ENCODE measurements at places on chromosomes 7 and 10.

DNA sequence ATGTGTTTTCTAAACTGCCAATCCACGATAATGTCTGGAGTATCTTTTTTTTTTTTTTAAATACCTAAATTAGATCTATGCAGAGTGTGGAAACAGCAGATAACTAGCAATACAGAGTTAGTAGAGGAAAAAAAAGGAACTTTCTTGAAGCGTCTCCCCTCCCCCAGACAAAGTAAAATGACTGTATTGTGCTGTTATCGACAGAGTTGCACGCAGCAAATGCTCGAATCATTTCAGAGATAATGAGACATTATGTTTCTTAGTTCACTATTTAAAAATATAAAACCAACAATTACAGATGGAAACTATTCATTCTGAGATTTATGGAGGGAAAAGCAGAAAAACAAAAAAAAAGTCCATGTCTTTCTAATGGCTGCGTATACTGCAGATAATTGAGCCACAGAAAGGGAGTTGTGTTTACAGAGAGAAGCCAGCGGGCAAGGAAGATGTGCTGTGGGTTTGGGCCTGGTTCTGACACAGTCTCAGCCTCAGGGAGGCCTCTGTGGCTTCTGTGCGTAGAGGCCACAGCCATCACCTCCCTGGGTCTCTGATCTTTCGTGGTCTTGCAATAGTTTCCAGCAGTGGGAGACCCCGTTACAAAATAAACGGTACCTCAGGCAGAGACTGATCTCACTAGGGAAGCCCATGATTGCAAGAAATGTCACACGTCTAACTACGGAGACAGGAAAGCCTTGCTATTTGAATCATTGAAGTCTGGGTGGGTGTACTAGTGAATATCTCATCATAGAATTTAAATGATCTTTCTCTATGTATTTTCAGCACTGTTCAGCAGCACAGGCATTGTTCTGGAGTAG is 19.1 kb upstream of the KLF6 start:
- no peak for DNase-seq

GRCh38 chr7:137652721-137653120 is 194.1 kb downstream of the DGKI start:
- DNase-seq = no peak

DNA sequence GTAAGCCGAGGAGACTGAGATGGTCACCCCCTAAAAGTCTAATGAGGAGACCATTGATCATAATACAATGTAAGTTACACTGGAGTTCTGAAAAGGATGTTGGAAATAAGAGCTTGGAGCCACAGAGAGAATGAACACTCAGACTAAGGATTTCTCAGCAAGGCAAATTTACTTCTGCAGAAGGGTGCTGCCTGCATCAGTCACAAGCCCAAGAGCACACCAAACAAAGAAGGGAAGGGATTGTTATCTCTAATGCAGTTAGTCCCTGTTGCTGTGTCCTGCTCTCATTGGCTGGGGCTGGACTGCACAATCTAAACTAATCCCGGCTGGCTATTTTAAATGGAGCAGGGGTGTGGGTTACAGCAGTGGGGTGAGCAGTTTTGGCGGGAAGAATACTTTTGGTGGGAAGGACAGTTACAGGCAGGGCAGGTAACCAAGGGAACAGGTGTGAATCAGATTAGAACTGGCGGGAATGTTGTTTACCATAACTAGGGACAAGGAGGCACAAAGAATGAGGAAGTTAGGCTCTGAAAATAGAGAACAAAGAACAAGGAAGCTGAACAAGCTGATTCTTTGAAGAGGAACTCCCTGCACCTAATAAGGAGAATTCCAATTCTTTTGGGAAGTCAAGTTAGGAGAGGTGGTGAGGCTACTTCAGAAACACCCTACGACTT is 30.3 kb upstream of the TRIM24 start:
- no peak for DNase-seq

GRCh38 chr10:30536578-30536977 is 93.0 kb downstream of the LYZL2 start:
- no peak for DNase-seq

DNA sequence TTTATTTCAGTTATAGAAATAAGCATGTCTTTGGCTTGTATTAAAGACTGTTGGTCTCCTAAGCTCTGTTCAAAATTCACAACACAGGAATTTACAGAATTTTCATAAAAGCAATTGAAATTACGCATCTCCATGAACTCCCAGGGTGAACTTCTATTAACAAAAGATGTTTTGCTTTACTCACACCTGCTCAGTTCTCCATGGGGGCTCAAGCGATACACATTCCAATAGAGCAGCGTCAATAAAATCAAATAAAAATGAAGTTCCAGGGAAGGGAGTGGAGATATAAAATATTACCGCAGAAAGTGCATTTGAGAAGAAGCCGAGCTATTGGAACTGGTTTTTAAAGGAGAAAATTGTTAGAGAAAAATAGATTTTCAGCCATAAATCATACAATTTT is 41.5 kb upstream of the ZNF438 start:
- no peak for DNase-seq

- DNase-seq = no peak
Observed at GRCh38 chr10:4370376-4370775, 455.6 kb upstream of the AKR1E2 start.

- no peak for DNase-seq
Observed at GRCh38 chr7:71768450-71768849, 636.5 kb downstream of the GALNT17 start.

DNA sequence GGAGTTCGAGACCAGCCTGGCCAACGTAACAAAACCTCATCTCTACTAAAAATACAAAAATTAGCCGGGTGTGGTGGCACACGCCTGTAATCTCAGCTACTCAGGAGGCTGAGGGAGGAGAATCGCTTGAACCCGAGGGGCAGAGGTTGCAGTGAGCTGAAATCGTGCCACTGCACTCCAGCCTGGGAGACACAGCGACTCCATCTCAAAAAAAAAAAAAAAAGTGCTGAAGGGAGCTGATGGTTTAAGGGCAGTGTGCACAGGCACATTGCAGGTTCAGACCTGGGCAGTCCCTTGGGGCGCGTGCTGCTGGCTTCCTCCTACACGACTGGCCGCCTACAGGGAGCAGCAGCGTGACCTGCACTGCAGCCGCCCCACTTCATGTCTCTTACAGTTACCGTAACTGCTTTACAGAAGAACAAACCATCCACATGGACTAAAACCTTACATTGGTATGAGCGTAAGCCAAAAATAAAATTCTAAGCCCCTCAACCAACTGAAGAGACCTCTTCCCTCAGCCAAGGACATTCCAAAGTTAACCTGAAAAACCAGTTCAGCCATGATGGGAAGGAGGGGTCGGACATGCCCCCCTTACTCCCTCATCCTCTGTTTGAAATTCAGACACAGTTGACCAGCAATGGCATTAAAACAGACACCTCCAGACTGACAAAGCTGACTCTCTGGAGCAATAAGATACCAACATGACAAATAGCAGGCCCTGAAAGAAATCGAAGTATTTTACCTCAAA is 262.2 kb downstream of the ZMYND11 start:
- DNase-seq = no peak

GRCh38 chr10:132248455-132249225 is 59.1 kb downstream of the STK32C start:
- no peak for DNase-seq

DNA sequence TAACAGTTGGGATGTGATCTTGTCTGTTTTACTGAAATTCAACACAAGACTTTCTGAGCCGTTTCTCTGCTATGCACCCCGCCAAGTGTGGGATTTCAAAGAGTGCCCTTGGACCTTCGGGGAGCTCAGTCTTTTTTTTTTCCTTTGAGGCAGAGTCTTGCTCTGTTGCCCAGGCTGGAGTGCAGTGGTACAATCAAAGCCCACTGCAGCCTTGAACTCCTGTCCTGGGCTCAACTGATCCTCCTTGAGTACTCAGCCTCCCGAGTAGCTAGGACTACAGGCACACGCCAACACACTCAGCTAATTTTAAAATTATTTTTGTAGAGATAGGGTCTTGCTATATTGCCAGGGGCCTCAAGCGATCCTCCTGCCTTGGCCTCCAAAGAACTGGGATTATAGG is 162.9 kb downstream of the BAMBI start:
- no peak for DNase-seq

- no peak for DNase-seq
Observed at GRCh38 chr7:142910031-142910433, 23.5 kb downstream of the TRPV5 start.

- DNase-seq = no peak
Observed at GRCh38 chr10:120221873-120222485, 235.0 kb upstream of the PLPP4 start.

- no peak for DNase-seq
Observed at GRCh38 chr10:26946102-26946811, 85.5 kb upstream of the ABI1 start.

DNA sequence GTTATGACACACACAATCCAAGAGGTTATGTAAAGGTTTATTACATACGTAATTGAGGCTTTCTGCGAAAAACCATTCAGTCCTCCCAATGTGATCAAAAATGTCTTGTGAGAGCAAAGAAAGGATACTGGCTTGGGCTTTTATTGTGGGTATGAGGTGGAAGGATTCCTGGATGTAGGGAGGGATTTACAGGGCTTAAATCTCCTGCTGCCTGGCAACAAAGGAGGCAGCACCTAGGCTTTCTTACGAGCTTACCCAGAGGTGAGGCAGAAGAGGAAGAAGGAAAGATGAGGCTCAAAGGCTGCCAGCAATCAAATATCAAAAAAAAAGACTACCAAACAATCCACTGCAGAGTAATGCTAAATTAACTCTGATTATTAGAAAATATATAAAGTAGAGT is 1149.5 kb upstream of the POT1 start:
- no peak for DNase-seq

DNA sequence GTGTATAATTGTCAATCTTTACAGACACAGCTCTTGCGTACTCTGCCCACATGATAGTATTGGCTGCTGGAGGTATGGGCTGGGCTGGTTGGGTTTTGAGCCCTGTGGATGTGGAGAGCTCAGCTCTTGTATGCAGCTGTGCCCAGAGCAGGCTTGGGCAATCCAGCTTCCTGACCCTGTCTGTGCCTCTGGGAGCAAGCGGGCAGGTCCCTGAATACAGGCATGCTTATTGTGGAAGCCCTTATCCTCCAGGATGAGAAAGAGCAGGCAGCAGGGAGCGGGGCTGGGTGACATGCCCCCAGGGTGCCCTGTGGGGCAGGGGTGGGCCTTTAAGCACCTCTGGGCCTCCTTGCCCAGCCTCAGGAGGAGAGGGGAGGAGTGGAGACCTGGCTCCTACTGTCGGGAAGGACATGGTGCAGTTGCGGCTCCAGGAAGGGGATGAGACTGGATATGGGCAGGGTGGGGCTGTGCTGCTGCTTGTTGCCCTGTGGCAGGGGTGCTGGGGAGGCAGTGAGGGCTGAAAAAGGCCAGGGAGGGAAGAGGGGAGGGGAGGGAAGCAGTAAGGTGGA is 32.7 kb upstream of the SH2D4B start:
- DNase-seq = no peak

- DNase-seq = no peak
Observed at GRCh38 chr7:4437916-4438315, 244.2 kb upstream of the FOXK1 start.

GRCh38 chr7:87810130-87810529 is 66.0 kb downstream of the SLC25A40 start:
- DNase-seq = no peak

DNA sequence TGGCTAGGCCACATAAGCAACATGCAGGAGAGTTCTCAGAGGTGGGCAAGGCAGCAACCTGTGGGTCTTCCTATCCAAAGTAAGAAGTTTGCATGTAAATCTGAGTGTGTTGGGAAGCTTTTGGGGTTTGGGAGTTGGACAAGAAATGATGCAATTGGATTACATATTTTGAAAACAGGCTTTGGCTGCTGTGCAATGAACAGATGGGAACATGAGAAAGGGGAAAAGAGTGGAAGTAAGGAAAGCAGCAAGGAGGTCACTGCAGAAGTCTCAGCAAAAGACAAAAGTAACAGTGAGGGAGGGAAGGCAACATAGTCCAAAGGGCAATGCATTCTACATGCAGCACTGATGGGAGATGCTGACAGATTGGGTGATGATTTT is 61.1 kb upstream of the C10orf90 start:
- no peak for DNase-seq

DNA sequence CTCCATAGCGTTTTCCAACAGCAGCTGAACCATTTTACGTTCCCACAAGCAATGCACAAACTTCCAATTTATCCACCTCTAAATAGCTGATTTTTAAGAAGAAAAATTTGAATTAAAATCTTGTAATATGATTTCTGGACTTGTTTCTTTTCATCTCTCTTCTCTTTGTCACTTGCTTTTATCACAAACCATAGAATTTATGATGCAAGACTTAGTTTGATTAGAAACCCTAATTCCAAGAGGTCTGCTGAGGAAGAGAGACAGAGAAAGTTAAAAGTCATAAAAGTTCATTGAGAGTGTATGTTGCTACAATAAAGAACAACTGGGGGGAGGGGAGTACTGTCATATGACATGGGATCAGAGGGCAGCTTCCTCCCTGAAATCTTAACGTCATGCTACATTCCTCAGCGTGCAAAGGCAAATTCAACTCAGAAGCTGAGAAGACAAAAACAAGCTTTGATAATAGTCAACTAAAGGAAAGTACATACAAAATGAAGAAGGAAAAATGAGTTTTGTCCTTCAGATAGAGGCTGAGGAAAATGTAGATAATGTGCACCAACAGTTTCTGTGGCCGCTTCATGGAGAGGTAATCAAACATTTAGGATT is 18.4 kb upstream of the CUBN start:
- no peak for DNase-seq

DNA sequence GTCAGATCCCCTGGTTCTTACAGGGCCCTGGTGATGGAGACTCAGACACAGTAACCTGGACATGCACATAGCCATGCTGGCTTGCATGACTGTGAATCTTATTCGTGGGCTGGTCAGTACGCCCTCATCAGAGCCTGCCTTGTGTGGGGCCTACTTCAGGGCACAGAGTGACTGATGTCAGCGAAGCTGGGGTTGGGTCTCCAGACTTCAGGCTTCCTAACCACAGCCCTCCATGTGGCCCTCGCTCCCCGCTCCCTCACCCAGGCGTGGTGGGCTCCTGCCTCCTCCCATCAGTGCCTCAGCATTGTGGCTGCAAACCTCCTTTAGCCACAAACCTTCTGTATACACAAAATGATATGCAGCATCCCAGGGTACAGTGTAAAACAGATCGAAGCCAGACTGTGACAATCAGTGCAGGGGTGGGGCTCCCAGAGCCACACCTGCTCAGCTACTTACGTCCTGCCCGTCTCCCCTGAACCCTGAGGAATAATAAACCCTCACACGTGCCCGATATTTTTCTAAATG is 7.1 kb upstream of the C10orf105 start:
- no peak for DNase-seq

DNA sequence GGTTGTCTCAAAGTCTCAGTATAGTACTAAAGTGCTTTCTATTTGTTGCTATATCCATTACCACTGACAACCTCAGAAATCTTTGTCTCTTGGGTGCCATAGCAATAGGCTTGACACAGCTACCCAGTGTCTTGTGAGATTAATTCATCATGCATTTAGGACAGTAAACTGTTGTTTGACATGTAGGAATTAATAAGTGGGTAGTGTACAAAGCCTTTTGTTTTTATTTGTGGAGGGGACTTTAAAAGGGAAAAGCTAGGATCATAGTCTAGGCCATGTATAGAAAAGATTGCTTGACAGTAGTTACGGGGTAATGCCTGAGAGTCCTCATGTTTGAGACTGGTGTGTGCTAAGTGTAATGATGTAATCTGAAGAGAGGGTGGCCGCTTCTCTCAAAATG is 102.6 kb upstream of the AGR3 start:
- DNase-seq = no peak

GRCh38 chr10:79149662-79150443 is 81.1 kb downstream of the ZMIZ1 start:
- peak; percentile 70 for DNase-seq

GRCh38 chr10:122911889-122912484 is 1.6 kb downstream of the FAM24A start:
- DNase-seq = no peak
